Mesenchymal stem cell (in vitro differentiated cells and primary cell): ENCODE measurements at places on chromosomes 12 and 14.
A peak's percentile ranks its signal among the peaks of the same experiment; 100 is the strongest.

DNA sequence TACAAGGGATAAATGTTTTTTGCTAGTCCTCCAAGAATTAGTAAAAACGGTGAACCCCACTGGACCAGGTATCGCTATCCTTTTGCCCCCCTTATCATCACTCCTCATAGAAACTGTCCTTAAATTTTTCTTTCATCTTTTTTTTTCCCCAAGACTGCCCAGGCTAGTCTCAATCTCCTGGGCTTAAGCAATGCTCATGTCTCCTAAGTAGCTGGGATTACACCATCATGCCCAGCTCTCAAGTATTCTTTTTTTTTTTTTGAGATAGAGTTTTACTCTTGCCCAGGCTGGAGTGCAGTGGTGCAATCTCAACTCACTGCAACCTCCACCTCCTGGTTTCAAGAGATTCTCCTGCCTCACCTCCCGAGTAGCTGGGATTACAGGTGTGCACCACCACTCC, 9.7 kb downstream of the IRF2BPL start:
- DNase-seq, result peak; percentile 43

- no peak for DNase-seq
Observed at GRCh38 chr14:24329073-24329663, 5.7 kb downstream of the ADCY4 start.

DNA sequence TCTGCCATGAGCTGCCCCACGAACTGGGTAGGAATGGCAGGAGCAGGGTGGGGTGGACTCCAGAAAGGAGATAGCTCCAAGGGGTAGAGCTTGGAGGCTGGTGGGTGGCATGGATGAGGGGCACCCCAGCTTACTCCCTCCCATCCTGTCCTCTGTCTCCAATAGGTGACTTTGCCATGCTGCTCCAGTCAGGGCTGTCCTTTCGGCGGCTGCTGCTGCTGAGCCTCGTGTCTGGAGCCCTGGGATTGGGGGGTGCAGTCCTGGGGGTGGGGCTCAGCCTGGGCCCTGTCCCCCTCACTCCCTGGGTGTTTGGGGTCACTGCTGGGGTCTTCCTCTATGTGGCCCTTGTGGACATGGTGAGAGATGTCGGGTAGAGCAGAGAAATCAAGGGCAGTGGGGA, 7.1 kb downstream of the SLC39A5 start:
- no peak for DNase-seq

DNA sequence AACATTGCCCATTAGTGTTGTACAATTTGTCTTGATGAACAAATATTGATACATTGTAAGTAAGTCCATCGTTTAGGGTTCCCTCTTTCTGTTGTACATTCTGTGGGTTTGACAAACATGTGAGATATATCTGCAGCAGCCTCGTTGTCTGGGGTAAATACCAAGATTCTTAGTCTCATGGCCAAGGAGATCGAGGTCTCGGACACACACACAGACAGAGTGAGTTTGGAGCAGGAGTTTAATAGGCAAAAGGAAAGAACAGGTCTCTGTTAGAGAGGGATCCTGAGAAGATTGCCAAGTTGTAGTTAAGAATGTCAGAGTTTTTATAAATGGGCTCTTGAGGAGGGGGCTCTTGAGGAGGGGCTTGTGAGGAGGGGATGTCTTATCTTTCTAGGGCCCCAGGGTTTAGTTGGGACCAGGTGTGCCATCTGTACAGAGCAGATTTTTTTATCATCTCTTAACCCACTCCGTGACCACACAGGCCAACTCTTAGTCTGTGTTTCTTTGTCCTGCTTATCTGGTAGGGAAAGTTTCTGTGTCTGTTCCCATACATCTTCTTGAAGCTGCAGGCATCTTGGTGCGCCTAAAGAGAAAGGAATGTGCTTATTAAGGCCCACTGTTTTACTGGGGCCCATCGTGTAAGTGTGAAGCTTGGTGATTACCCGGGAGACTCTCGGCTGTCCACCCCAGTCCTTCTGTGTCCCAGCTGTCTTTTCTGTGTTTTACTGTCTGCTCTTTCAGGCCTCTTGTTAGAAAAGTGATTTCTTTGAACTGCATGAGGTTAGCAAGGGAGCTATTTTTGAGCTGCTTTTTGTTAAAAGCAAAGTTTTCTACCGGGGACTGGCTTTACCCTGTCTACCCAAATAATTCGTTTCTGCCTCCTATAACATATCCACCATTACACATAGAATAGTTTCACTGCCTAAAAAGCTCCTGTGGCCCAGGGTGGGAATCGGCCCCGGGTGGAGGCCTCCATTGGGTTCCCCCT, 22.4 kb upstream of the CLEC2D start:
- peak; percentile 82 for DNase-seq

DNA sequence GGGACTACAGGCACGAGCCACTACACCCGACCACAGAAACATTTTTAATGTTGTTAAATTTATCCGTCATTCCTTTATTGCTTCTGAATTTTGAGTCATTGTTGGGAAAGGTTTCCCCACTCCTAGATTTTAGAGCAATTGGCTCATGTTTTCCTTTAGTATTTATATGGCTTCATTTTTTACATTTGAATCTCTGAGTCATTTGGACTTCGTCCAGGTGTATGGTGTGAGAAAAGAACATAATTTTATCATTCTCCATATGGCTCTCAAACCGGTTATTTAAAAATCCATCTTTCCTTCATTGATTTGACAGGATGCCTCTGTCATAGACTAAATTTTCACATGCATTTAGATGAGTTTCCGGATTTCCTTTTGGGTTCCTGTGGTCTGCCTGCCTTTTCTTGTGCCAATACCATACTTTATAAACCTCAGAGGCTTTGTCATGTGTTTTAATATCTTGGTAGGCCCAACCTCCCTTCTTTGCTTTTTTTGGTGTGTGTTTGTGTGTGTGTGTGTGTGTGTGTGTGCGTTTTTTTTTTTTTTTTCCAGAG, 30.9 kb downstream of the LRTM2 start:
- DNase-seq, result no peak

DNA sequence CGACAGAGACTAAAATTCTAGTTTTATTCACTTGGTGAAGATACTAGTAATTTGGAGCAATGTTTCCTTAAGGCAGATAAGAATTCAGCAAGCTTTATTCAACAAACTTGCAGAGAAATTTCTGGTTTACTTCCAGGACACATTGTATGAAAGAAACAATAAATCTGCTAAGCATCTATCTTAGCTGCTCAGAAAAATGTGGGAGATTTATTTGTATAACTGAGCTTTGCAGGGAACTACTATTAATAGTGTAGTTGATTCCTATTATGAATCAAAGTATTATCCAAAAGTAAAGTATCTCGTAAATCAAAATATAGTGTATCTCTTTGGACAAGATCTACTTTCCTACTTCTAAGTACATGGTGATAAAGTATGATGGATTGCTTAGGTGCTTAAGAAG, 239.4 kb upstream of the TMTC1 start:
- no peak for DNase-seq

DNA sequence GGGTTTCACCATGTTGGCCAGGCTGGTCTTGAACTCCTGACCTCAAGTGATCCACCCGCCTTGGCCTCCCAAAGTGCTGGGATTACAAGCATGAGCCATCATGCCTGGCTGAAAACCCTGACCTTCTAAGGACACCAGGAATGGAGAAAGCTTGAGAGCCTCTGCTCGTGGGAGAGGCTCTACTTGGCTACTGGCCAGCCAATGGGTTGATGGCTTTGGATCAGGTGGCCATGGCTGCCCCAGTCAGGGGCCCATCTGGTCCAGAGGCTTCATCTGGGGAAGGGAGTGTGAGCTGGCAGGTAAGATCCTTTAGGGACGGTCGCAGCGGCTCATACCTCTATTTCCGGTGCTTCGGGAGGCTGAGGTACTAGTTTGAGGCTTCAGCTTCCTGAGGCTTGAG, 42.5 kb upstream of the PPP1CC start:
- no peak for DNase-seq

DNA sequence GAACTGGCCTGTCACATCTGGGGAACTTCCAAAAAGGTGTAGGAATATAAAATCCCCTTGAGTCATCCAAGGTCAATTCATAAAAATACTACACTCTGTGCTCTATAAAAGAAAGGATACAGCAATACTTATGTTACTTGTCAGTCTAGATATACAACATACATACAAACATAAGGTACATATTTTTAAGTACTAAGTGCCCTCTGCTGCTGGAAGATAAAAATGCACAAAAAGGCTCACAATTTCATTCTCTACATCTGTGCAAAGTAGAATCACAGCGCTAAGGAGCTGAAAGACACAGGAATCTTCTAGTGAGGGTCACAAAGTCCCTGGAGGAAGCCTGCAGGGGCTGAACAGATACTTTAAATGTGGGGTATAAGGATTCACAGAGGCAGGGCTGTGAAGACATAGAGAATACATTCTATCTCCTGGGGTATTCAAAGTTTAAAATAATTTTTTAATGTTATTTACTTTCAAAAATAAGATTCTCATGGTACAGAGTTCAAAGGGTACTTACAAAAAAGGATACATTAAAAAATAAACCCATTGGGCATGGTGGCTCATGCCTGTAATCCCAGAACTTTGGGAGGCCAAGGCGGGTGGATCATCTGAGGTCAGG, 10.2 kb upstream of the GOLGA5 start:
- DNase-seq, result peak; percentile 80

GRCh38 chr12:49944046-49944445, 6.5 kb upstream of the AQP2 start:
- DNase-seq, result no peak

- DNase-seq, result peak; percentile 53
Observed at GRCh38 chr12:124386059-124386458, 91.2 kb downstream of the RFLNA start.

DNA sequence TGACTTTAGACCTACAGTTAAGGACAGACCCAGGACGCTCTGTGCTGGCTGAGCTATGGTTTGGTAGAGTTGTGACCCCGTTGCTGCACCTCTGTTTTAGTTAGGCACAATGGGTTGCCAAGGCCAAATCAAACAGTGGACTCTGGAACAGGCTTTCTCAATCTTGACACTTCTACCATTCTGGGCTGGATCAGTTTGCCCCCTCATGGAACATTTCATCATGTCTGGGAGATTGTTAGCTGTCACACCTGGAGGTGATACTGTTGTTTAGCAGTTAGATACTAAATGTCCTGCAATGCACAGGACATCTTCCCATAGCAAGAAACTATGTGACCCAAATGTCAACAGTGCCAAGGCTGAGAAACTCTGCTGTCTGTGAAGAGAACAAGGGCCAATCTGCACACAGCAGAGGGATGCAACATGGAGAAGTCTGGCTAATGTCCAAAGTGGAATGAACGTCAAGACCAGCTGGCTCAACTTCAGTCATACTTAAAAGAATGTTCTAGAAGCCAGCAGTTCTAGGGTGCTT, 65.6 kb upstream of the DICER1 start:
- peak; percentile 65 for DNase-seq
